ENCODE measurements at places on chromosomes 6 and 20.

- DNase-seq = no peak
Observed at GRCh38 chr6:149389509-149390297, 10.4 kb upstream of the SUMO4 start.

GRCh38 chr6:8845690-8846089 lies 410.3 kb upstream of the SLC35B3 start:
- no peak for DNase-seq

DNA sequence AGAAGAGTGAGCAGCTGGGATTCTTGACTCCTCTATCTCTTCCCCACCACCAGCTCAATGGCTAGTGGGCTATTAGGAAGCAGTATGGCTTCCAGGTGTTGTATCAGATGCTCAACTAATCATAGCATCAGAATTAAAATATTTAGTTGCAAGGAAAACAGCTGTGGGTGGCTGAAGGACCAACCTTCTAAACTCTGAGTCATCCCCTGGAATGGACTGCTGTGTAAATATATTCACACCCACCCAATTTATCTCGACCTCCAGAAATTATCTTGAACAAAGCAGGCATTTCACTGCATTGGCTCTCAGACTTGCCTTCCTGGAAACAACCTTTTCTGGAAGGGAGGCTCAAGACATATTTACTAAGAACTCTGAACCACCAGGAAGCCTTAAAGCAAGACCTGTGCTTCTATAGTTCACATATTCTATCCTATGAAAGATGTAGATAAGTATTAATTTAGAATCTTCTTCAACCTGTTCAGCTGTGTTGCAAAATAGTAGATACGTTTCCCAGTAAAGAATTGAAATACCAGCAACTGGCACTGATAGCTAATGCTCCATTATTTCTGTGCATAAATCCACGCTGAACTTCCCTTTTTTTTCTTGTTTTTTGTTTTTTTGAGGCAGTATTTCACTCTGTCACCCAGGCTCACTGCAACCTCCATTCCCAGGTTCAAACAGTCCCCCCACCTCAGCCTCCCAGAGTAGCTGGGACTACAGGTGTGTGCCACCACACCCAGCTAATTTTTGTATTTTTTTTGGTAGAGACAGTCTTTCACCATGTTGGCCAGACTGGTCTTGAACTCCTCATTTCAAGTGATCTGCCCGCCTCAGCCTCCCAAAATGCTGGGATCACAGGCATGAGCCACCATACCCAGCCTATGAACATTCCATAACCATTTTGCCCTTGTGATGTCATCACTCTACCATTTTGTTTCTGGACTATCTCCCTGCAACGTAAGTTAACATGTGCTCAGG lies 56.9 kb upstream of the CD2AP start:
- DNase-seq = no peak

GRCh38 chr6:14384175-14384949 lies 266.8 kb downstream of the CD83 start:
- no peak for DNase-seq

DNA sequence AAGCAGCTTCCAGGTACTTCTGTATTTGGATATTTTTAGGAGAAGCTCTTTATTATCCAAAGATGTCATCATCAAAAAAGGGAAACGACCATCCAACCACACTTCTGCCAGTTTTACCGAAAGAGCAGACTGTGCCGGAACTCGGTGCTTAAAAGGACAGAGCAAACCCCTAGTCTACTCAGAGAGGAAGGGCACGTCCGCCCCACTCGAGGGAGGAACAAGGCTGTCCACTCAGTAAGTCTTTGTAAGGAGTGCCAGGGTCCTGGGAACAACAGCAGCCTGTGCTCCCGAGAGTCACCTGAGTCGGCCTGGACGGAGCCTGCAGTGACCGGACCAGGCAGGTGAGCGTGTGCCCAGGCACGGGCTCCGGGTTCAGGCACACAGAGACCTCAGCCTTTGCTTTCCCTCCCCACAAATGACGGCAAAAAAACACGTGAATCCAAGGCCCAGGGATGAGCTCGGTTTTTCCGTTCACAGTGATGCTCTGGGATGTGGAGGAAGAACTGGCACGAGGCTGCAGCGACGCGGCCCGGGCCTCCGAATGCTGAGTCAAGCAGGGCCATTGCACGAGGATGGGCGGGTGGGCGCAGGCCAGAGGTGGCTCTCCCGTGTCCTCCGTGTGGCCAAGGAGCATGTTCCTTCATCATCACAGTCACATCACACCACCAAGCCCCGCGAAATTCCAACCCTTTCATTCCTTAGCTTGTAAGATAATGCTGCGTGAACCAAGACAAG lies 17.4 kb upstream of the SLCO4A1 start:
- DNase-seq = no peak

Measured in AG20443 (cell line).